Gastroesophageal sphincter (tissue), 4 donors: ENCODE measurements at places on chromosomes 2 and 18. TPM values are rescaled to one million over a fixed set of nuclear protein-coding genes. Genes with fewer than 3 reads are reported as not detected.

MC5R gene
- total RNA-seq: not detected

IL18R1 gene
- total RNA-seq: 7.3 TPM

DNA sequence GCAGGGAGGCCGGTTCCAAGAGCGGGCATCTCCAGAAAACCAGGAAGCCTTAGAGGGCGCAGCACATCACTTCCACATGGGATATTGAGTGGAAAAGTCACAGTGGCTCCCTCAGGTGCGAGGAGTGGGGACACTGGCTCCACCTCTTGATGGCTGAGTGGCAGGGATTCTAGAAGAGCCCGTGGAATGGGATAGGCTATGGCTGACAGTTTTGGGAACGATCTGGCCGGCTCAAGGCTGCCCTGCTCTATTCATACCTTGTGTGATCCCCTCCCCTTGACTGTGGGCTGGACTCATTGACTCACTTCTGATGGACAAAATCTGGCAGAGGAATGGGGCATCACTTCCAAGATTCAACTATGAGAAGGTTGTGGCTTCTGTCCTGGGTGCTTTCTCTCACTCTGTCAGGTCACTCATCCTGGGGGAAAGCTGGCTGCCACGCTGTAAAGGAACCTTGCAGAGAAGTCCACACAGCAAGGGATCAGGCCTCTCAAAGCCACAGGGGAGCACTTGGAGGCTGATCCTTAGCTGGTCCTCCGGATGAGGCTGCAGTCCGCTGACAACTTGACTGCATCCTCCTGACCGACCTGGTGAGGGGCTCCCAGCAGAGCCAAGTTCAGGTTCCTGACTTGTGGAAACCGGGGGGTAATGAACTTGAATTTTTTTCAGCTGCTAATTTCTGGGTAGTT is 46.7 kb upstream of the HS6ST1 start:
- ATAC-seq: no peak

GRCh38 chr2:237743561-237744269 is 54.9 kb upstream of the RBM44 start:
- ATAC-seq: peak; percentile 37

DNA sequence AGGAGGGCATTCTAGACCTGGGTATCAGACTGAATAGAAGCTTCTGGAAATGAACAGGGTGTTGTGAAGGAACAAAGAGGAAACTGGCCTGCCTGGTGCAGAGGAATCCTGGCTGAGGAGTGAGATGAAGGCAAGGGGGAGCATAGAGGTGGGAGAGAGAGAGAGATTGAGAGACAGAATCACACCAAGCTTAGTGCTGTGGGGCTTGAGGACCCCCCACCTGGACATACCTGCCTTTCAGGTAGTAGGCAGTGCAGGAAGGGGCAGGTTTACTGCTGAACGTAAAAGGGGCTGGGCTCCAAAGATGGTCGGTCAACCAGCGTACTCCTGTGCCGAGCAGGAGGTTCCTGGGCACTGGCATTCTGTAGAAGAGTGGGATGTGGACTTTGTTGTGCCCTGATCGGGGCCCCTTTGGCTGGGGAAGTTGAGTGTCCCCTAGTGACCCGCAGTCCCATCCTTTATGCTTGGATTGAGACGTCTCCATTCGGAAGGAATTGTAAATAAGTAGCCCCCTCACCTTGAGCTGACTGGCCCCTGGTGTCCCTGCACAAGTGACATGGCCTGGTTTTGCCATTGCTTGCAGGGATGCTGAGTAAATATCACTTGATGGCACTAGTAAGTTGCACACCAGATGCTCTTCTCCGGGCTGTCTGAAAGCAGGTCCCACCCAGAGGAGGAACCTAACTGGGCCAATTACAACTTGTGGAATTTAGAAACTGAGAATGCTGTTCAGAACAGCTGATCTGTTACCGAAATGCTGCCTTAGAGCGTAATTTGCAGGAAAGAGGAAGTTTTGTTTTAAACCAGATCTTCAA is 1.4 kb downstream of the UBE2F start:
- ATAC-seq: peak; percentile 27

- peak; percentile 38 for ATAC-seq
Observed at GRCh38 chr2:156331572-156332283, 793 bp downstream of the NR4A2 start.

GRCh38 chr2:45093181-45093580 is 83.9 kb upstream of the SIX2 start:
- no peak for ATAC-seq

GRCh38 chr2:218060118-218060517 is 8.9 kb upstream of the RUFY4 start:
- no peak for ATAC-seq
